CD4-positive, CD25-positive, alpha-beta regulatory T cell (primary cell): ENCODE measurements at places on chromosomes 1 and 21.

DNA sequence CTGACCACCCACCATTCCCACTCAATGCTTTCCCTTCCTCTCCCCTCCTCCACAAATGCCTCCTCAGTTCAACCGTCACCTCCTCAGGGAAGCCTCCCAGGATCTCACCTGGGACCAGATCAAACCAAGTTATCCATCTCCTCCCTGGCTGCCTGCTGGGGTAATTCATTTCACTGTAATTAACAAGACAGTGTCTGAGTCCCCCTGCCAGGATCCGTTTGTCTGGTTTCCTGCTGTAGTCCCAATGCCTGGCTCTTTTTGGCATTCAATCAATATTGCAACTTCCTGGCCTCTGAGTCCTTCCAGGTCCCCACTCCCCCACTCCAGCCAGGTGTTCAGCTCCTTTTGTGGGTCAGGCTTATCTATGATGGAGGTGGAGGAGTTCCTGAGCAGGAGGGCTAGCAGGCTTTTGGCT, 687.7 kb downstream of the PTPRU start:
- no peaks in the 10 kb centered on the region for H3K4me1 ChIP-seq
- no peak overlapping the region for H3K4me3 ChIP-seq
- no peak overlapping the region for H3K27ac ChIP-seq
- DNase-seq, result no peak
- no peaks in the 10 kb centered on the region for H3K27me3 ChIP-seq

- no peak overlapping the region for H3K4me3 ChIP-seq
- H3K36me3 ChIP-seq, result no peaks in the 10 kb centered on the region
- H3K27me3 ChIP-seq, result peaks cover 6% of the 10 kb centered on the region
- DNase-seq, result no peak
- no peak overlapping the region for H3K27ac ChIP-seq
- no peaks in the 10 kb centered on the region for H3K4me1 ChIP-seq
Observed at GRCh38 chr1:42358791-42359190, 21.8 kb upstream of the RIMKLA start.

GRCh38 chr1:154181944-154182343, 10.0 kb downstream of the TPM3 start:
- H3K4me1 ChIP-seq, result peaks cover 63% of the 10 kb centered on the region
- H3K27ac ChIP-seq, result peak overlapping the region; percentile 93
- peaks cover 16% of the 10 kb centered on the region for H3K36me3 ChIP-seq

- H3K4me1 ChIP-seq, result no peaks in the 10 kb centered on the region
- DNase-seq, result peak; percentile 32
- peaks cover 4% of the 10 kb centered on the region for H3K27me3 ChIP-seq
- H3K4me3 ChIP-seq, result no peak overlapping the region
Observed at GRCh38 chr1:23896491-23896890, 16.7 kb downstream of the CNR2 start.

GRCh38 chr1:117128323-117129079, 7.0 kb upstream of the TRIM45 start:
- peaks cover 15% of the 10 kb centered on the region for H3K27me3 ChIP-seq
- H3K27ac ChIP-seq, result no peak overlapping the region
- peak; percentile 37 for DNase-seq
- no peak overlapping the region for H3K4me3 ChIP-seq

DNA sequence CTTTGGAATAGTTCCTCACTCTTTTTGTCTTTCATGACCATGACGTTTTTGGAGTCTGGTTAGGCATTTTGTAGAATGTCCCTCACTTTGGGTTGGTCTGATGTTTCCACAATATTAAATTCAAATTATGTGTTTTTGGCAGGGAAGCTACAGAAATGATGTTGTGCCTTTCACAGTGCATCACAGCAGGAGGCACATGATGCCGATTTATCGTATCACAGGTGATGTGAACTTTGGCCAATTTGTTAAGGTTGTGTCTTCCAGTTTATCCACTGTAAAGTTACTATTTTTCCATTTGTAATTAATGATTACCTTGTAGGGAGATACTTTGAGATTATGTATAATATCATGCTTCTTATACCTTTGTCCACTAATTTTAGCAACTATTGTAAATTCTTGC, 114.3 kb downstream of the FGGY start:
- H3K27ac ChIP-seq, result no peak overlapping the region
- DNase-seq, result no peak
- H3K4me3 ChIP-seq, result no peak overlapping the region

DNA sequence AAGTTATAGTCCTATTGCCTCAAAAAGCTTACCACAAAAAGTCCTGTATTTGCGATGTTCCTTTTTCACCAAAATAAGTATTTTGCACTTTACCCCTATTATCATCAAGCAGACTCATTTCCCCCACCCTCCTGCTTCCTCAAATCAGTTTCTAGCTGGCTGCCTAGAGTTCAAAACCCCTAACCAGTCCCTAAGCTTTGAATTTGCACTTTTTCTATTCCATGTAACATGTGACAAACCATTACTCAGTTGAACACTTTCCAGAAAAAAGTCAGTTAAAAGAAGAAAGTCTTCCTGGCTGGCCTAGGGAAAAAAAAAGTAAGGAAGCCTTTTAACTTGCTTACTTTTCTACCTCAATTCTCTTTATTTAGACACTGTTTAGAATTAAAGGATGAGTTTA, 8.2 kb downstream of the CEP170 start:
- no peaks in the 10 kb centered on the region for H3K36me3 ChIP-seq
- H3K4me1 ChIP-seq, result no peaks in the 10 kb centered on the region
- H3K4me3 ChIP-seq, result no peak overlapping the region
- H3K27ac ChIP-seq, result no peak overlapping the region

GRCh38 chr1:8908388-8909151, 30.1 kb upstream of the ENO1 start:
- no peaks in the 10 kb centered on the region for H3K36me3 ChIP-seq
- H3K27ac ChIP-seq, result no peak overlapping the region
- H3K4me3 ChIP-seq, result no peak overlapping the region
- DNase-seq, result no peak
- H3K4me1 ChIP-seq, result no peaks in the 10 kb centered on the region
